ENCODE measurements at places on chromosomes 6 and 20.

- DNase-seq, result no peak
Observed at GRCh38 chr20:22797103-22797502, 212.7 kb upstream of the FOXA2 start.

DNA sequence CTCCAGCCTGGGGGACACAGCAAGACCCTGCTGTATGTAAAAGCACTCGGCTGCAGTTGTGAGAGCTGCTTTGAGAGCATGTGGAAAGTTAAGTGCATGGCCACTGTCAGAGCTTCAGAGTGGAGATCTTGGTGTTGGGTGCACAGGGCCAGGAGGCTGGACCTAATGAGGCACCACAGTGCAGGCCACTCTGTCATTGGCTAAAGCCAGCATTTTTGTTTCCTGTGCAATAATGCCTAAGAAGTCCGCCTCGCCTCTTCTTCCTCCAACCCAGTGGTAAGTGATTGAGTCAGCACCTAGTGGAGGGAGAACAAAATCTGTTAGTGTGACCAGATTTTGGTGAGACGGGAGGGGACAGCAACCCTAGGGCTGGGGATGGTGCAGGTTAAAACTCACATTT, 60.6 kb downstream of the SSR1 start:
- DNase-seq, result no peak

GRCh38 chr6:169470790-169471189, 217.1 kb upstream of the THBS2 start:
- no peak for DNase-seq

DNA sequence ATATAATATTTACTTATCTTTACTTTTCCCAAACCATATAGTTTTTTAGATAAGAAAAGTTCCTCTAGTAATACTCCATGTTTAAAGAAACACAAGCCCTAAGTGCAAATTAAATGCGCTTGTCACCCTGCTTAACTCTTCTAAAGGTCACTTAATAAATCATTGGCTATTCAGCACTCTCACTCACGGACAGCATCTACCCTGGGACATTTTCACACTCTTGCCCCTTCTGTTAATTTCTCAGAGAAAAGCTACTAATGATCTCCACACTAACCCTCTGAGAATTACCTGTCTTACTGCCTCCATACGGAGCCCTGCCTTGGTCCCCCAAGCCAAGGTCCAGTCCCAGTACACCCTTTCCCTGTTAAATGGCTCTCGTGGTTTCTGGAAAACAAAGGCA, 102.2 kb downstream of the NRN1 start:
- no peak for DNase-seq

DNA sequence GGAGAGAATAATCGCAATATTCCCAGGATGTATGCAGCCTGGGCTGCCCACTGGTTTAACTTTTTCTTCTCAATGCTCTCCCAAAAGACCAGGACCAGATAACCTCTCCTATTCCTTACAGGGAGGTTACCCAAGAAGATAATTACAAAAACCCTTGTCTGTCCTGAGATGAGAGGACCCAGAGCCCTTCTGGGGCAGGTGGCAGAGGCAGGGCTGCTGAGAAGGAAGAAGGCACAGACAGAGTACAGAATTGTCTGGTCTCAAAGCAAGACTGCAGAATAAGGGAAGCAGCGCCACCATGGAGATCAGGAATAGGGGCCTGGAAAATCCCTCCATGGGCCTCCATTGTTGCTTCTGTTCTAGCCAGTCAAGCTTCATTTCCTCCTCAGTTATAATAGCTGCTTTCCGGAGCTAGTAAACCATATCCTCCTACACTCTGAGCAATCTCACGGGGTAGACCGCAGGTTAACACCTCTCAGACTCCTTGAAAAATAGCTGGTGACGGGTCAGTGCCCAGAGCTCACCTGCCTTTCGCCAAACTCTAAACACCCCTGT, 463 bp upstream of the HLA-DMB start:
- no peak for DNase-seq
